ENCODE measurements at places on chromosomes 13 and 19.

GRCh38 chr19:7994928-7995809 lies 10.3 kb downstream of the ELAVL1 start:
- DNase-seq: no peak

DNA sequence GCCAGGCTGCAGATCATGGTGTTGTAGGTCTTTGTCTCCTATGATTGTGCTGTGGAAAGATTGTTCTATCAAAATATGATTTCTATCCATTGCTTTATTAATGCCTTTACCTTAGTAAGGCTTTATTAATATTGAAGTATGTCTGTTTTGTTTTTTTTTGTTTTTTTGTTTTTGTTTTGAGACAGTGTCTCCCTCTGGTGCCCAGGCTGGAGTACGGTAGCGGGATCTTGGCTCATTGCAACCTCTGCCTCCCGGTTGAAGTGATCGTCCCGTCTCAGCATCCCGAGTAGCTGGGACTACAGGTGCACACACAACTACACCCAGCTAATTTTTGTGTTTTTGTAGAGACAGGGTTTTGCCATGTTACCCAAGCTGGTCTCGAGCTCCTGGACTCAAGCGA lies 7.7 kb downstream of the IRGC start:
- no peak for DNase-seq

- DNase-seq: no peak
Observed at GRCh38 chr13:91813253-91813652, 414.8 kb downstream of the GPC5 start.

DNA sequence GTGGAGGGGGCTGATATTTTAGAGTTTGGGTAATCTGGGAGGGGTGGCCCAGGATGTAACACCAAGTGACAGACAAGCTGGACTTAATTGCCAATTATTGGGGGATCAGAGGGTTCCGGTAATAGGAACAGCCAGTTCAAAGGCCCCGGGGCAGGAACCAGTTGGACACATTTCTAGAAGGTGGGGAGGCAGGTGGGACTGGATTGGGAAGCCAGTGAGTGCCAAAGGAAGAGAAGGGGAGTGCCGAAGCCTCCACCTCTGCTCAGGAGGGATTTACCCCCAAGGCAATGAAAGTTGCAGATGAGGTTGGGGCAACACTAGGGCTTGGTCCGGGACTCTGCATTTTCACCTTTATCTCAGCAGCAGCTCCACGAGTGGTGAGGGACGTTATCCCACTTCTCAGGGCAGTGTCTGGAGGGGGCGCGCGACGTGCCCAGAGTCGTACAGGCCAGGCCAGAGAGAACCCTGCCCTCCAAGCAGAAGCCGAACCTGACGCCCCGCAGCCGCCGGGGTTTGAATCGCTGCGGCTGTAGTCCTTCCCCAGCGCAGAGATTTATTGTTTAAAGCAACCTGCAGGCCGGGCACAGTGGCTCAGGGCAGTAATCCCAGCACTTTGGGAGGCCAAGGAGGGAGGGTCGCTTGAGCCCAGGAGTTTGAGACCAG lies 5.7 kb upstream of the JUND start:
- DNase-seq: no peak

- DNase-seq: no peak
Observed at GRCh38 chr13:101942535-101943157, 459.2 kb downstream of the FGF14 start.

- DNase-seq: no peak
Observed at GRCh38 chr19:37932985-37933936, 26.3 kb downstream of the SIPA1L3 start.

Data from stimulated activated CD8-positive, alpha-beta memory T cell treated with anti-CD3 and anti-CD28 coated beads, Interleukin-2, amount 100 ng/mL, for 48 hours (primary cell).